ENCODE measurements at places on chromosomes 3 and 15.

DNA sequence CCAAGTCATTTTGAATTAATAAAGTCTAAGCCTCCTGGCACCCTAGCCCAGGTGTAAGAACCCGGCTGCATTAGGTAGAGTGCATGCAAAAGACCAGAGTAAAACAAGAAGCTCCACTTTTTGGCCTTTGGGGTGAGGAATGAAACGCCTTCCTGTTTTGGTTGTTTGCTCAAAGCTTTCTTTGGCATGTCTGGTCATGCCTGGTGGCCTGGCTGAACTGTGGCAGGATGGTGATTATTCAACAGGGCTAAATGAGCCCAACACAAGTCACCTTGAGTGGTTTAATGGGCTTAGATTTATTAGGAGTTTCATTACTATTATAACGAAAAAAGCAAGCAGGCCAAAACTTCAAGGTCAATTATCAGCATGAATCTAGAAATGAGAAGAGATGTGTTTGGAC, 40.9 kb upstream of the LDHAL6B start:
- DNase-seq, result no peak

DNA sequence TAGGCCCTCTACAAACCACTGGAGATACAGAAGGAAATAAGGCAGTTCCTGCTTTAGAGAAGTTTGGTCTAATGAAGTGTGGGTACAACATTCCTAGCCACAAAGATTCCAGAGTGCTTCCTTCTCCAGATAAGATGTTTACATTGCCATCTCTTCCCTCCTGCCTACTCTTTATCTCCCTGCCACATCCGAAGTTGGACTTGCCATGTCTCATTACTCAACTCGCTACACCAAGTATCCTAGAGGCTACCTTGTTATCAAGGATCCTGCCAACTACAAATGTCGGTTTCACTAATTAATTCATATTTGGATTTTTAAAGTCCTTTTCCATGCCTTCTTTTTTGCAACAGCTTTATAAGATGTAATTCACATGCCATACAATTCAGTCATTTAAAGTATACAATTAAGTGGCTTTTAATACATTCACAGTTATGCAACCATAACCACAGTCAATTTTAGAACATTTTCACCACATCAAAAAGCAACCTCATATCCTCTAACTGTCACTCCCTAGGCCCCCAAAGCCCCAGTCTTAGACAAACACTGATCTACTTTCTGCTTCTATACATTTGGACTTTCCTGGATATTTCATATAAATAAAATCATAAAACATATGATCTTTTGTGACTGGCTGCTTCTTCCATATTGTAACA, 53.7 kb upstream of the CSTA start:
- no peak for DNase-seq

DNA sequence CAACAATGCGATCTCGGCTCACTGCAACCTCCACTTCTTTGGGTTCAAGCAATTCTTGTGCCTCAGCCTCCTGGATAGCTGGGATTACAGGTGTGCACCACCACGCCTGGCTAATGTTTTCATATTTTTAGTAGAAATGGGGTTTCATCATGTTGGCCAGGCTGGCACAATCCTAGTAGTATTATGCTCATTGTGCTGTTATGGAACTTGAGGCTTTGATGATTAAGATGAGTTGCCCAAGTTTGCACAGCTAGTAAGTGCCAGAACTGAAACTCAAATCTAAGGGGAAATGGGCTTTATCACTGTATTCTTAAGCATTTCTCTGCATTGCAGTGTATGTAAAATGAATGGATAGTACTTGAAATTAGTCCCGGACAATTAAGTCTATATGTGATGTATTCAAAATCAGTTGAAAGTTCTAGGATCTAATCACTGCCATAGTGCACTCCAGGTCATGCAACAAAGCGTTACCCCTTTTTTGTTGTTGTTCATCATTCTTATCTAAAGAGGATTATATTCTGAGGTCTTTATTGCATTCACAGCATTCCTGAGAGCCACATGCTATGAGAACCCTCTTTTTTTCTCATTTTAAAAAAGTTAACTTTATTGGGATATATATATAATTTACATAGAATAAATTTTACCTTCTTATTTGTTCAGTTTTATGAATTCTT, 378.7 kb upstream of the CNTN6 start:
- no peak for DNase-seq

GRCh38 chr15:82802497-82802896, 3.4 kb downstream of the FSD2 start:
- no peak for DNase-seq
